ENCODE measurements at places on chromosomes 13 and 19. TPM values are rescaled to one million over a fixed set of nuclear protein-coding genes. Genes with fewer than 3 reads are reported as not detected.

DNA sequence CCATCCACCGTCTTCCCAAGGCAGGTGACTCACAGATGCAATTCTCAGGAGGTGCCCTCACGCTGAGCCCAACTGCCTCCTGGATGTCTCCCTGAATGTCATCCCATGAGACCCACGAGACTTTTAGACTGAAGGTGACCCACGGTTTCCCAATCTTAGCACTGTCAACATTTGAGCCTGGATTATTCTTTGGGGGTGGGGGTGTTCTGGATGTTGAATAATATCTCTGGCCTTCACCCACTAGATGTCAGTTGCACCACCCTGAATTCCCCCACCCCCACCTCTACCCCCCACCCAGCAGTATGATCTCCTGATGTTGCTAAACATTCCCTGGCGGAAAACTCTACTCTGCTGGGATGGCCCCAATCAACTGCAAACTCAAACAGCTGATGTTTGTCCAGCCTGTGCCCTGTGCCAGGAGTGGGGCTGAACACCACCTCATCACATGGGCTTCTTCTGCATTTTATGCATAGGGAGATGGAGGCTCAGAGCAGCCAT lies 2.2 kb upstream of the CYP4F22 start:
- H3K27ac ChIP-seq = no peak overlapping the region
- no peaks in the 10 kb centered on the region for H3K4me1 ChIP-seq
- DNase-seq = no peak
- no peak overlapping the region for H3K4me3 ChIP-seq
- H3K27me3 ChIP-seq = no peaks in the 10 kb centered on the region

DNA sequence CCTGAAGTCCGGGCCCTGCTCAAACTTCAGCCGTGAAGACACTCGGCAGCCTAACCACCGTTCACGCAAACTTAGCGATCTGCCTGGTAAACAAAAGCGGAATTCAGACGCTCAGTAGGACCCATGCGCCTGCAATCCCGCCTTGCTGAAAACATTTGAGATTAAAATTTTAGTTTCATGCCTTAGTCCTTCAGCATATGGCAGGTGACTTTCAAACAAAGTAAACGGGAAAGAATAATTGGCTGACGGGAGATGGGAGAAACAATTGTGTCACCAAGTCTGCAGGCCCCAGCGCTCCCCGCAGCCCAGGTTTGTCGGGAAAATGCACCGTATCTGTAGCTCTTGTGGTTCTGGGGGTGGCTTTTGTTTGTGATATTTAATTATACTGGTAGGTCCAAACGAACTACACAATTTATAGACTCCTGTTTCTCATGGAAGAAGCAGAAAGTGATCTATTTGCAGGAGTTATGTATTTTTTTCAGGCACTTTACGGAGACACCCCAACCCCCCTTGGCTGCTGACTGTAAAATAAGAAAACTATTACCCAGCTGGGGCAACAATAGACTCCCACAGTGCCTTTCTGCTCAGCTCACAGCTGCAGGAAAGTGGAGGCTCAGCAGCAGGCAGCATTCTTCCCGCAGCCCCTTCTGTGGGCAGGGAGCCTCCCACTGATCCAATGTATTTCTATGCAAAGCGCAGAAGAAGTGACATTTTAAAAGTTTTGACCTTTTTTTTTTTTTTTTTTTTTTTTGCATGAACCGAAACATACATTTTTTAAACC lies 94.8 kb downstream of the SOX1 start:
- no peak for DNase-seq
- no peaks in the 10 kb centered on the region for H3K36me3 ChIP-seq
- no peak overlapping the region for H3K27ac ChIP-seq
- H3K4me1 ChIP-seq = no peaks in the 10 kb centered on the region
- no peak overlapping the region for H3K4me3 ChIP-seq

GRCh38 chr19:58001895-58002369 lies 688 bp downstream of the ZNF606 start:
- peak overlapping the region; percentile 68 for H3K4me3 ChIP-seq
- no peaks in the 10 kb centered on the region for H3K27me3 ChIP-seq
- no peaks in the 10 kb centered on the region for H3K4me1 ChIP-seq
- H3K36me3 ChIP-seq = peaks cover 50% of the 10 kb centered on the region
- H3K27ac ChIP-seq = peak overlapping the region; percentile 63

DNA sequence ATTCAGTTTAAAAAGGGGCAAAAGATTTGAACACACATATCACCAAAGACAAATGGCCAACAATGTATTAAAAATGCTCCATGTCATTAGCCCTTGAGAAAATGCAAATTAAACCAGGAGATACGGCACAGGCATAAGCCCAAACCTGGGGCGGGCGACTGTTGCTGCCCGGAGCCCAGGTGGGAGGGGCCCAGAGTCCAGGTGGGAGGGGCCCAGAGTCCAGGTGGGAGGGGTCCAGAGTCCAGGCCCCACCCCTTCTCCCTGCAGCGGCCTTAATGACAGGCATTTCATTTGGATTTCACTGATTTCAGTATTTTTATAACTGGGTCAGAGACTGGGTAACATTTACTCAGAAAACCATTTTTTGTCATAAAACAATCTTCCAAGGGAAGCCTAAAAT lies 78.2 kb downstream of the RASA3 start:
- H3K27ac ChIP-seq = no peak overlapping the region
- no peaks in the 10 kb centered on the region for H3K27me3 ChIP-seq
- no peak overlapping the region for H3K4me3 ChIP-seq
- DNase-seq = no peak

- no peak for DNase-seq
- H3K36me3 ChIP-seq = no peaks in the 10 kb centered on the region
- H3K4me1 ChIP-seq = no peaks in the 10 kb centered on the region
- peak overlapping the region; percentile 43 for H3K4me3 ChIP-seq
- no peak overlapping the region for H3K27ac ChIP-seq
Observed at GRCh38 chr13:41457589-41458186, 338 bp downstream of the RGCC start.

DNA sequence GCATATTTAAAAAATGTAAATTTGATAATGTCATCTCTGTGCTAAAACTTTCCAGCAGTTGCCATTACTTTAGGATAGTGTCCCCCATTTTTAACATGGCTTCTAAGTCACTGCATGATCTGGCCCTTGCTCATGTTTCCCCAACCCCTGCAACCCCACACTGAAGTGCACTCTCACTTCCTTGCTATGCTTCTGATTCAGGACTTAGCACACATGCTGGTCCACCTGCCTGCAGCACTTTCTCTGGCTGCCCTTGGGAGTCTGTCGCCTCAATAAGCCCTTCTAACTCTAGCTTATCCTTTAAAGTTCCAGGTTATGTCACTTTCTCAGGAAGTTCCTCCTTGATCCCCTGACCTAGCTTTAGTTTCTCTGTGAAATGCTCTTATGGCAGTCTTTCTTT lies 241.0 kb downstream of the POSTN start:
- no peaks in the 10 kb centered on the region for H3K27me3 ChIP-seq
- no peak overlapping the region for H3K4me3 ChIP-seq
- no peak overlapping the region for H3K27ac ChIP-seq
- H3K4me1 ChIP-seq = no peaks in the 10 kb centered on the region

DNA sequence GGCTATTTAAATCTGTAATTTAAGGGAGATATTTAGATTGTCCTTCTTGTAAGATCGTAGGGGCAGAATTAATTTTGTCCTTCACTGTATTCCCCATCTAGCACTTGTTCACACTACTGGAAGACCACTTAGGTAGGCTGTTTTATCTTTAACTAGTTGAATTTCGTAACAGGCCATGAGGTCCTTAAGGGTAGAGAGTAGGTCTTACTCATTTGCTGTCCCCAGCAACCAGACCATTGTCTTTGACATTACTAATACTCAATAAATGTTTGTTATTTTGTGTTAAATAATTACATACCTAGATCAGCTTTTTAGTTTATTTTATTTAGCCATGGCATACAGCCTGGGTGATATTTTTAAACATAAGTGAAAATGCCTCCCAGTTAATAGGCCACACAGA lies 177.1 kb downstream of the PCCA start:
- no peak overlapping the region for H3K27ac ChIP-seq
- H3K4me3 ChIP-seq = no peak overlapping the region
- no peak for DNase-seq
- no peaks in the 10 kb centered on the region for H3K4me1 ChIP-seq
- H3K27me3 ChIP-seq = no peaks in the 10 kb centered on the region
- no peaks in the 10 kb centered on the region for H3K36me3 ChIP-seq

DNA sequence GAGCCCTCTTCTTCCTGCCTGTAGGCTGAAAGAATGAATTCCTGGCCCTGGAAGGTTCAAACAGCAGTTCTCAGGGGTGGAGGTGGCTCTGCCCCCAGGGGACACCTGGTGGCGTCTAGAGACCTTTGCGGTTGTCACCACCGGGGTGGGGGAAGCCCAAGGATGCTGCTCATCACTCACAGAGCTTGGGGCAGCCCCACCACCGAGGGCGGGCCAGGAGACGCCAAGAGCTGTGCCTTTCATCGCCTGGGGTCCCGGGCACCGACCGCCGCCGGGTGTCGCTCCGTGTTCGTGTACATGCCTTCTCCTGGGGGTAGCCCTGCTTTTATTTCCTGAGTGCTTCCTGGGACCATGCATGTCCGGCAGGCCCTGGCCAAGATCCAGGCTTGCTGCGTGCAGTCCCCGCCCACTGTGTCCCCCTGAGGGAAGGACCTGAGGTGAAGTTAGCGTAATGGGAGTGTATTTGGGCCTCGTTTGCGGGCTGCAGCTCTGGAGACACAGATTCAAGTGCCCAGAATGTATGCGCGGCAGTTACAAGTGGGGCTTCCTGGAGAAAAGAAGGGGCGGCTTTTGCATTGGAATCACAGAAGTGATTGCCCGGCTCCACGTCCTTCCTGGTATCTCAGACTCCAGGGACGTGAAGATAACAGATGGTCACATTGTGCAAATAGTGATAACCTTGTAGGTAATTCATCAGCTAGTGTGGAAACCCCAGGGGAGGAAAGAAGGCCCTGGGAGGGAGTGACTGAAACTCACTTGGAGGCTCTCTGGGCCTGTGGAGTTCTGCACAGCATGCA lies 7.8 kb downstream of the DOT1L start:
- peaks cover 63% of the 10 kb centered on the region for H3K4me1 ChIP-seq
- DNase-seq = peak; percentile 82
- no peaks in the 10 kb centered on the region for H3K36me3 ChIP-seq
- H3K4me3 ChIP-seq = no peak overlapping the region

DNA sequence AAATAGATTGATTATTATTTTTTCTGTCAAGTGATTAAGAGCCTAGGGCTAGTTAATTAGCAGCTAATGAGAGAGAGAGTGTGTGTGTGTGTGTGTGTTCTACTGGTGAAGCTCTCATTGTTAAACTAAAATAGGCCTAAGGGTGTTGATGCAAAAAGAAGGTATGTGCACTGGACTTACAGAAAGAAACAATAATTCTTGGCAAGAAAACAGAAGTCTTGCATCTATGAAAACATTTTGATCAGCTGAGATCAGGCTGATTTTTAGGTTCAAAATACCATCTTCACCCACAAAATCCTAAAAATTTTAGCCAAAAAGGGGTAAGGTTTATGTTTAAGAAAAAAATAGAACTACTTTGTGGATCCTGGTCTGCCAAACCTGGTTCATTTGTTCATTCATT lies 106.5 kb downstream of the POSTN start:
- H3K4me3 ChIP-seq = no peak overlapping the region
- no peaks in the 10 kb centered on the region for H3K36me3 ChIP-seq
- DNase-seq = no peak
- no peaks in the 10 kb centered on the region for H3K4me1 ChIP-seq

- H3K4me1 ChIP-seq = no peaks in the 10 kb centered on the region
- H3K27ac ChIP-seq = no peak overlapping the region
- H3K27me3 ChIP-seq = no peaks in the 10 kb centered on the region
- H3K36me3 ChIP-seq = no peaks in the 10 kb centered on the region
- no peak overlapping the region for H3K4me3 ChIP-seq
- no peak for DNase-seq
Observed at GRCh38 chr19:43510713-43511112, 6.2 kb upstream of the PHLDB3 start.

DNA sequence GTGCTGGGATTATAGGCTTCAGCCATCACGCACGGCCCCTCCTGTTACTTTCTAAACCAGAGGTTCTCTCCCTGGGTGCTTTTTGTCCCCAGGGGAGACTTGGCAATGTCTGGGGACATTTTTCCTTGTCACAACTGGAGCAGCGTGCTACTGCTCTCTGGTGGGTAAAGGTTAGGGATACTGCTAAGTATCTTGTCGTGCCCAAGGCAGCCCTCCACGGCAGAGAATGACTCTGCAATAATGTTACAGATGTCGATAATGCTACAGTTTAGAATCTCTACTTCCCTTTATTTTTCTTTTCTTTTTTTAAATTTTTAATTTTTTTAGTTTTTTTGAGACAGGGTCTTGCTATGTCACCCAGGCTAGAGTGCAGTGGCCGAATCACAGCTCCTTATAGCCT lies 38.0 kb downstream of the ADGRE1 start:
- H3K4me3 ChIP-seq = no peak overlapping the region
- H3K36me3 ChIP-seq = no peaks in the 10 kb centered on the region
- H3K27me3 ChIP-seq = no peaks in the 10 kb centered on the region
- no peaks in the 10 kb centered on the region for H3K4me1 ChIP-seq
- DNase-seq = no peak

DNA sequence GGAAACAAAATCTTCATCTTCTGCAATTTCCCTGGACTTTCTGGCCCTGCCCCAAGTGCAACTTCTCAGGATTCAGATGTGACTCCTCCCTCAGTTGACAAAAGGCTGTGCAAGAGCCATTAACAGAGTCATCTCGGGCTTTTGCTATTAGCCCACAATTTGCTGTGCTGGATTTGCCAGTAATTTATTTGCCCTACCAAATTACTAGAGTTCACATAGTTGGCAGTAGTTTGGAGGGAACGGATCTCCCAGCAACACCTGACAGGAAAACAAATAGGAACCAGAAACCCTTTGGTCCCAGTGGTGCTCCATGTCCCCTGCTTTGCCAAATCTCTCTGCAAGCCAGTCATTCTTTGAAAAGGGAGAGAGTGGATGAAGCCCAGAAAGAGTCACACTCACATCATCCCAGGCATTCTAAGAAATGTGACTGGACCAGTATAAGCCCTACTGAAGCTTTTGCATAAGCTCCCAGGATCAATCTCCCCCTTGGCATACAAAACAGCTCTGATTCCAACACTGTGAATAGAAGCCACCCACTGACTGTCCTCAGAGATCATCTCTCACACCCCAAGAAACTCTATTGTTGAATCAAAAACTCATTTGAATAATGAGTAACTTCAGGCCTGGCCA lies 350.1 kb upstream of the NBEA start:
- no peaks in the 10 kb centered on the region for H3K27me3 ChIP-seq
- no peak overlapping the region for H3K4me3 ChIP-seq
- no peak overlapping the region for H3K27ac ChIP-seq
- H3K36me3 ChIP-seq = no peaks in the 10 kb centered on the region

STARD13 gene
- 16.0 TPM for total RNA-seq

FUT2 gene
- total RNA-seq = 6.6 TPM

PNMA8B gene
- total RNA-seq = 0.67 TPM

ZSCAN22 gene
- 2.0 TPM for total RNA-seq

EPS8L1 gene
- 14.6 TPM for total RNA-seq

CEACAM7 gene
- total RNA-seq = 2.7 TPM
